ENCODE measurements at places on chromosomes 12 and 14.
A peak's percentile ranks its signal among the peaks of the same experiment; 100 is the strongest.

DNA sequence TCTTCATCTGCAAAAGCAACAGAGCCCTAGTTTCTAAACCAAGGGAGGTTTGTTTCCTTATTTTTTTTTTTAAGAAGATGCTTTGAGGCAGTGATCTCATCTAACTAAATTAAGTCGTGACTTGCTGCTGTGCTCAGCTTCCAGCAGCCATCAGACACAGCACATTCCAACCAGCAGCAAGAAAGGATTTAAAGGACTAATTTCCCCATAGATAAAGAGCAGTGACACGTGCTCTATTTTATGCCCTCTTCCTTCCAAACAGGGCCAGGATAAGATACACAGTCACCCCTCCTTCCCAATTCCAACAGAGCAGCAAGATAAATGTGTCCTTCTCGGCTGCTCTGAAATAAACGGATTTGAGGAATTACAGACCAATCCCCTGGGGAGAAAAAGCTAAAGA lies 81.7 kb downstream of the PRKAB1 start:
- DNase-seq: no peak

GRCh38 chr14:56400109-56400825 lies 179.3 kb upstream of the TMEM260 start:
- DNase-seq: no peak

GRCh38 chr12:131104463-131105350 lies 151.0 kb downstream of the ADGRD1 start:
- peak; percentile 74 for DNase-seq

- DNase-seq: no peak
Measured at GRCh38 chr14:90305176-90305601, 26.6 kb downstream of the NRDE2 start.

- no peak for DNase-seq
Measured at GRCh38 chr14:77436042-77436441, 12.7 kb upstream of the NOXRED1 start.

GRCh38 chr14:68948686-68949600 lies 30.2 kb downstream of the ACTN1 start:
- DNase-seq: no peak

GRCh38 chr14:24052656-24053547 lies 1.1 kb downstream of the CARMIL3 start:
- no peak for DNase-seq
